ENCODE measurements at places on chromosomes 12 and 14. TPM values are rescaled to one million over a fixed set of nuclear protein-coding genes. Genes with fewer than 3 reads are reported as not detected.

The LGR5 gene
- not detected for total RNA-seq

The PRPF39 gene
- total RNA-seq, result 19.7 TPM

The PLEKHH1 gene
- 3.5 TPM for total RNA-seq

The PTPN21 gene
- 10.9 TPM for total RNA-seq

The PTPRB gene
- total RNA-seq, result 0.71 TPM

The NR4A1 gene
- 3.0 TPM for total RNA-seq

The FIGNL2 gene
- total RNA-seq, result not detected

The MUCL1 gene
- total RNA-seq, result not detected

The FBRSL1 gene
- total RNA-seq, result 21.6 TPM

The RNASE3 gene
- not detected for total RNA-seq

The IL26 gene
- total RNA-seq, result not detected

The KRT81 gene
- not detected for total RNA-seq

The GLIPR1L1 gene
- not detected for total RNA-seq

Data from foreskin keratinocyte (primary cell).